CD4-positive, alpha-beta T cell treated with Interleukin-6 at 100 ng/mL for 8 hours (primary cell): ENCODE measurements at places on chromosomes 6 and 20.

- DNase-seq: no peak
These were observed 83.9 kb downstream of the ZDHHC14 start for GRCh38 chr6:157464653-157465535.

GRCh38 chr20:47204008-47204849, 152.3 kb downstream of the ZMYND8 start:
- no peak for DNase-seq

DNA sequence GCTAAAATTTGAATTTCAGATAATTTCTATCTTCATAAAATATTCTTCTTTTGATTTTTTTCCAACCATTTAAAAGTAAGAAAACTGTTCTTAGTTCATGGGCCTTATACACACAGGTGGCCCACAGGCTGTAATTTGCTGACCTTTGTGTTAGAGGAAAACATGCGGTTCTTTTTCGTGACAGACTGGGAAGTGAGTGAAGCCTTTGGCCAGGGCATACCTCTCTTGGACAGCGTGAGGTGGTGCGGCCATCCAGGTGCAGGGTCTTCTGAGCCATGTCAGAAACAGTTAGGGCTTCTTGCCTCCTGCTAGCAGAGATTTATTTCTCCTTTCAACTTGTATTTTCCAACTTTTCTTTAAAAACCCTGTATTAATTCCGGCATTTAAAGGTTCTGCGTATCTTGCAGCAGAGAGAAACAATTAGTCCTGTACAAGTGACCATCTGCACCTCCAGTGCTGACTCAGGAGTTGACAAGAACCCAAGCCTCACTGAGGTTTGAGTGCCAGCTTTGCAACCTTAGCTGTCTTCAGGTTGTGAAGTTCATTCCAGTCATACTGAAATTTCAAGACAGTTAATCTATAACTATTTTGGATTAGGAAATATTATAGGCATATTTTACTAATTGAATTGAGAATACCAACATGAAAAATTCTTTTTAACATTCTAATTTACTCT, 177.8 kb downstream of the LY86 start:
- DNase-seq: no peak

DNA sequence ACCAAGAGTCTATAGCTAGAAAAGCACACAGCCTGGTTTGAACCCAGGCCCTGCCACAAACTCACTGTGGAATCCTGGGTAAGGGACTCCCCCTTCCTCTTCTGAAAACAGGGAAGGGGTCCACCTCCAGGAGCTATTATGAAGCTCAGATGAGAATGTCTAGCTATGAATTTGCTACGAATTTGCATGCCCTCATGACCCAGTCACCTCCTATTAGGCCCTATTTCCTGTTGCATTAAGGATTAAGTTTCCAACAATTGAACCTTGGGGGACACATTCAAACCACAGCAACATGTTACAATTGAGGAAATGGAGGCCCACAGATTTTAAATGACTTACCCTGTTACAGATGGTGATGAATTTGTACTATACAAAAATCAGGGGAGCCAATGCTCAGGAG, 46.2 kb downstream of the PREX1 start:
- no peak for DNase-seq

- DNase-seq: no peak
These were observed 155.9 kb downstream of the JARID2 start for GRCh38 chr6:15401769-15402250.

DNA sequence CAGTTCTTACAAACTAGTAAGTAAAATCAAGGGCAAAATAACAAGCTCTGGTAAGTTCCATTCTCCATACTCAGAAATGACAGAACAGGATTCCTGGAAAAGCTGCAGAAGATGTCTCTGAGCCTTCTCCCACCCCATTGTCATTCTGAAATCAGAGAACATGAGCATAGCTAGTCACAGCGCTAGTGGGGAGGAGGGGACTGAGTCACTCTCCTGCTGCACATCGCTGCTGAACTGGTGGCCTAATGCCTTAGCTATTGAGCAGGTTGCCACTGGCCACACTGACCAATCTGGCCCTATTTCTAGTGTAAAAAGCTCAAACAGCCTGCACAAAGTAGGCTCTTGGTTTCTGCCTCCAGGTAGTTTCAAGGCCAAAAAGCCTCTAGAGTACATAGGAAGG, 26.1 kb upstream of the RIPPLY2 start:
- no peak for DNase-seq

DNA sequence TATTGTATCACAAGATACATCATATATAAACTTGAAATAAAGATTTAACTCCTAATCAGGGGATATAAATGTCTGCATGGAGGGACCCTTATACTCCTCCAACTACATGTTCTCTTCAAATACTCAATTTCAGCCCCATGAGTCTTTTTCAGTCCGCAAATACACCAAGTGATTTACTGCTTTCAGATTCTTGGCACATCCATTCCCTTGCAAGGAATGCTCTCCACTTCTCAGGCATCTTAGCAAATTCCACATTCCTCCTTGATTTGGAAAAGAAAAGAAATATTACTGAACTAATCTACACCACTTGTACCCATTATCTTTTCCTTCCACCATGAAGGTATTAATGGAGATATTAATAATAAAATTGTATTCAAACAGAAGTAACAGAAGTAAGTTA, 999.4 kb upstream of the GJE1 start:
- no peak for DNase-seq

GRCh38 chr20:25408170-25408547, 686 bp downstream of the GINS1 start:
- no peak for DNase-seq

DNA sequence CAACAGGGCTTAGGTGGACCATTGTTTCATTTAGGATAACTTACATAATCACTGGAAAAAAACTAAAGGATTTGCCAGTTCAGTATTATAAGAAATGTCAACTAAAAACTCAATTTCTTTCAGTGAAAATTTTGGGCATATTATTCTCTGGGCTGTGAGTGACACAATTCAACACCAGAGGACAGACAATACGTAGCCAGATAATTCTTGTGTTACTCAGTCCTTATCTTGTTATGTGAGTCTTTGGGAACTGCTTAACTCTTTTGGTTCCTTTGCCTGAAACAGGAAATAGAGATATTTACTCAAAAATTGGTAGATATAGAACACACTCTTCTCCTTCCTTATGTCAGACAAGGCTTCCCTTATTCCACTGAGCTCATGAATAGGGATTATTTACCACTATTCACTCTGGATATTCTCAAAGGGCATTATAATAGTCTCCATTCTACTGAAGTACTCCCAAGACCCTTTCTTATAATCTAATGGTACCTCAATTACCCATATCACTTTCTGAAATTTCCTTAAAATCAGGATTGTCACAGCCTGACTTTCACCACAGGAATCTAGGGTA, 4.9 kb upstream of the BEND6 start:
- no peak for DNase-seq

DNA sequence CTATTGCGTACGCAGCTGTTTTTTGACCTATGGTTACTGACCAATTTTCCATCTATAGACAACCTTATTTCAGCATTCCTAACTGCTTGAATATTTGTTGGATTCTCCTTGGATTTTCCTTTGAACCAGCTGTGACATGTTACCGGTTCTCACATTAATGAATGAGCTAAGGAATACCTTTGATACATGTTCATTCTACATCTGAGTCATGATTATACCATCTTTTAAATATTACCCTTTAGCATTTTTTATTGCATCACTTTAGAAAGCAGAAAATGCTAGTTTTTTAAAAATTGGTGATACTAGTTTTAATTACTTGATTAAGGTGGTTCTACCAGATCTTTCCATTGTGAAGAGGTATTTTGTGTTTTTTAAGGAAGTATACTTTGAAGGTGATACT, 1.9 kb upstream of the IGF2R start:
- DNase-seq: no peak

DNA sequence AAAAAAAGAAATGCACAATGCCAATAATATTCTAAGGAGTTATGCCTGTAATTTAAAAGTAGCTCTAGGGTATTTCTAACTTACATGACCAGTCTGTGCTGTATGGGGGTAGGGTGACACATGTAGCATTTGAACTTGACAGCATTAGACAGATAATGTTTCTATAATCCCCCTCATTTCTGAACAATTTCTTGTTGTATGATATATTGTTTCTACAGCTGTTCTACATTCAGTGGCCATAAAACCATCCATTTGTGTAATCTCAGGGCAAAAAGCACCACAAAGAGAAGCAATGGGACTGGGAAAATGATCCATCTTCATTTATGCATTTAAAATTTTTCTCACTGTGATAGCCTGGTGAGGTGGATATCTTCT, 767.8 kb downstream of the TFAP2A start:
- DNase-seq: no peak

- DNase-seq: no peak
These were observed 394.7 kb upstream of the SULF2 start for GRCh38 chr20:48180024-48180423.

- no peak for DNase-seq
These were observed 236.1 kb downstream of the KCNQ5 start for GRCh38 chr6:72857791-72858585.

GRCh38 chr6:138873191-138873590, 77.3 kb downstream of the ECT2L start:
- no peak for DNase-seq

- no peak for DNase-seq
These were observed 6.3 kb downstream of the BCAS1 start for GRCh38 chr20:54063992-54064676.

- no peak for DNase-seq
These were observed 254.0 kb upstream of the TAB2 start for GRCh38 chr6:149063468-149063867.

- DNase-seq: peak; percentile 97
These were observed at the start of gene RNASET2 for GRCh38 chr6:166956444-166957086. RNASET2 (minus strand) TSS chr6:166956550; CDS start chr6:166956182, 368 bp downstream.

DNA sequence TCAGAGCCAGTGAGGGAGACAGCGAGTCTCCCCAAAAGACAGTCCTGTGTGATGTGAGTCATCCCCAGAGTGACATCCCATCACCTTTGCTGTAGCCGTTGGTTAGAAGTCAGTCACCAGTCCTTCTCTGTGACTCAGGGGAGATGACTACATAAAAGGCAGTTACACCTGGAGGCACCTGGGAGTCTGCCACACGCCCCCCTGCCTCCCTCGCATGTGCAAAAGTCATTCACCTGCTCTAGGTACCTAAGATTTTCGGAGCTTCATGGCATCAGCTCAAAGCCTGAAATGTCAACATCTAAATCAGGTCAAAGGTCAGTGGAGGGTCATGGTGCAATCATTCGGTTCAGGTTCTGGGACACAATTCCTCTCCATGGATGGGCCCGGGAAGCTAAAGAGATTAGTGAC, 50.3 kb downstream of the PRR18 start:
- DNase-seq: peak; percentile 56

GRCh38 chr6:1247056-1247455, 64.8 kb upstream of the FOXQ1 start:
- no peak for DNase-seq

- no peak for DNase-seq
These were observed 170.7 kb downstream of the ERMARD start for GRCh38 chr6:169921853-169922824.

DNA sequence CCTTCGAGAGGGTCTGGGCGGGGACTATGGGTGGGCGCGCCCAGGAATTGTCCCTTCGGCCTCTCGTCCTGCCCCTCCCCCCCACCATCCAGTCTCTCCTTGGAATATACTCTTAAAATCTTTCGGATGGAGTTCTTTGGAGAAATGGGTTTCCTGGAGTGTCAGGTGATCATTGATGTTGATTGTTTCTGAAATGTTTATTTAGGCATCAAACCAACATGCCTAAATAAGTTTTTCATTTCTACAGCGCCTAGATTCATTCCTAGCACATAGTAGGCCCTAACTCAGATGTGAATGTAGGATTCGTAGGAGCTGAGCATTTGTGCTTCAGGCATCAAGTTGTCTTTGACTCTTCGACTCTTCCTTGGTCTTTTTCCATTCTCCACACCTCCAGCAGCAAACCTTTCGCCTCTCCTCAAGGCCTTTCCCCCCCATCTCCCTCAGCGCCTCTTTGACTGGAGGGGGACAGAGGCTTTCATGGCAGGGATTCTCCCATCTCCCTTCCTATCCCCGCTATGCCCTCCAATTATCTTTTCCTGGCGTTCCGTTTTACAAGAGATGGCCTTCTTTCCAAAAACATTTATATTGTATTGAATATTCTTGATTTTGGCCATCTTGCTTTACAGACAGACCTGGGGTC, 610 bp downstream of the CASP8AP2 start:
- no peak for DNase-seq

DNA sequence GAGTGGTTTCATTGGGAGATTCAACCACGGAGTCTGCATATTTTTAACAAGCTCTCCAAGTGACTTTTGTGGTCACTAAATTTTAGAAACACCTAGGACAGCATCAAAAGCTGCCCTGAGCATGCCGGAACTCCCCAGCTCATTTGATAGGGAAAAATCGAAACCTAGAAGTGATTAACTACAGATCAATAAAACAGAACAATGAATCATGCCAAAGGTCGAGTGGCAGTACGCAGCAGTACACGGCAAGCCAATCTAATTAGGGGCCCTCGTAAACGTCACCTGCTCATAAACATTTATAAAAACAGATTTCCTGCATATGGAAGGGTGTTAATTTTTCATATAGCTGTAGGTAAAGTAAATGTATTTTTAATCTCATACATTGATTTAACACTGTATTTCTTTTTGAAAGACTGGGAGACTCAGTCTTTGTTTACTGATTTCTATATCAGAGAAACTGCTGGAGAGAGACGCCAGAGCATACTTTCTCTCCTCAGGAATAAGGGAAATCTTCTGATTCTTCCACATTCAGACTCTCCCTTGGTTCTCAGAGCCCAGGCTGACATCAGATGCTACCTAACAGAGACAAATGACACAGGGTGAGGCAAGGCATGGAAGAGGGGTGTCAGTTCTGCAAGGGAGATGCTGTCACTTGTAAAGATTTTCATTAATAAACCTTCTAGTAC, 232.5 kb downstream of the PTPRT start:
- DNase-seq: no peak

DNA sequence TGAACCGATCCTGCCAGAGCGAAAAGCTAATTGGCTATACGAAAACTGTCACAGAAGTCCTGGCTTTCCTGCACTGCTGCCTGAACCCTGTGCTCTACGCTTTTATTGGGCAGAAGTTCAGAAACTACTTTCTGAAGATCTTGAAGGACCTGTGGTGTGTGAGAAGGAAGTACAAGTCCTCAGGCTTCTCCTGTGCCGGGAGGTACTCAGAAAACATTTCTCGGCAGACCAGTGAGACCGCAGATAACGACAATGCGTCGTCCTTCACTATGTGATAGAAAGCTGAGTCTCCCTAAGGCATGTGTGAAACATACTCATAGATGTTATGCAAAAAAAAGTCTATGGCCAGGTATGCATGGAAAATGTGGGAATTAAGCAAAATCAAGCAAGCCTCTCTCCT, 14.2 kb downstream of the CCR6 start:
- no peak for DNase-seq

- DNase-seq: no peak
These were observed 63.0 kb downstream of the CD83 start for GRCh38 chr6:14180609-14181008.

GRCh38 chr6:18412068-18412467, 24.9 kb downstream of the RNF144B start:
- no peak for DNase-seq

- DNase-seq: no peak
These were observed 395.2 kb downstream of the BCKDHB start for GRCh38 chr6:80501636-80502035.

DNA sequence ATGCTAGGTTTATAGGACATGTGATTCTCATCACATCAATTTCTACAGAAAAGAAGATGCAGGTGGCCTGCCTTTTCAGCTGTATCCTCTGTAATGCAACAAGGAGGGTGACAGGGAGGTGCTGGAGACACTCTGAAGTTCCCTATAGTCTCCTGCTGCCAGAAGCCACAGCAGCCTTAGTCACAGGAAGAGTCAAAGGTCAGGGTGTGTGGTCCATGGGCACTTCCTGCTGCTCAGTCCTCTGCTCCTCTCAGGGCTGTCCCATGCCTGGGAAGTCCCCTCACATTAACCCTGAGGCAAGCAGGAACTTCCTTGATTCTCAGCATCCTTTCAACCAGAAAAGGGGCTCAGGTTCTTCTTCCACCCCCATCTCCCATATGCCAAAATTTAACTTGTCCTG, 144.8 kb upstream of the FOXA2 start:
- DNase-seq: no peak
